ENCODE measurements at places on chromosomes 1 and 21. TPM values are rescaled to one million over a fixed set of nuclear protein-coding genes. Genes with fewer than 3 reads are reported as not detected.

DNA sequence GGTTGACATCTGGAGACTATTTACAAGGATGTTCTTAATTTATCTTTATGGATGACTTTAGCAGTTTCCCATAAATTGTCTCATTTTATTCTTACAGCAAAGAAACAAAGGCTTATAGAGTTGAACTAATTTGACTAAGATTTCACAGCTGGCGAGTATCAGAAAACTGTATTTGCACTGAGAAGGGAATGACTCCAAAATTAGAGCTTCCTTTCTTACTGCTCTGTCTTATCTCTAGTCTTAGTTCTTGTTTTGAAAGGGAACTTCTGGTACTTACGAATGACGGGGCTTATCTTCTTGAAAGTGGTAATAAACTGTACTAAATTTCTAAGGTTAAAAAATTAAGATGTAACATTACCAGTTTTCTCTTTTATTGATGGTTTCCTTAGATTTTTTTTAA lies 13.6 kb downstream of the CNST start:
- peak; percentile 83 for DNase-seq

CRYAA gene
- not detected for total RNA-seq

DNA sequence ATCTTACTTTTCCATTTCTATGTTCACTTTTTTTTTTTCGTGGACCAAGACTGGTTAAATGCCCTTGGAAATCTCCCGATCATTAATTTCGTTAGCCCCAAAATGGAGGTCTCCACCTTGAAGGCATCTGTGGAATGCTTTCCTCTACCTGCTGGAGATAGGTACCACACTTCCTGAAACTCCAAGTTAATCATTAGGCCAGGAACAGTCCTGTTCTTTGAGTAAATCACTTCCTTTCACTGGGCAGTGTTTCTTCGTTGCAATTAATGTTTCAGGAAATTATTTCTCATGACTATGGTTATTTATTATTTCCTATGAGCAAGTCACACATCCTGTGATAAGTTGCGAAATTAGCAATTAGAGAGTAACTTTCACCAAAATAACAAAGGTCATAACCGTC lies 225.2 kb upstream of the LYPLAL1 start:
- no peak for DNase-seq

DNA sequence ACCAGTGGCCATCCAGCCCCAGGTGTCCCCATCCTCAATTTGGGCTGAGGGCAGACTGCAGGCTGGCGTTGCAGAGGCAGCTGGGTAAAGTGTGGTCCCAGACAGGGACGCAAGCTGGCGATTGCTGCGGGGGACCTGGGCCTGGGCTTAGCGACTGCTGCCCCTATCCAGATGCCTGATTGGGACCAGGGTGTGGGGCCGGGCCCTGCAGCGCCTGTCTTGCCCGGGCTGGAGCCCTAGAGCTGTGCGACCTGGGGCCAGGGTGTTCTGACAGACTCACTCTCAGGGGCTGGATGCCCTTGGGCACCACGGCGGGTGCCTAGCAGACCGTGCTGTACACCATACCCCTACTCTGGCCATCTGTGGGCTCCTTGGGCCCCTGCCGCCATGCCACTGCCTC lies 16.2 kb upstream of the FAAP20 start:
- no peak for DNase-seq

DNA sequence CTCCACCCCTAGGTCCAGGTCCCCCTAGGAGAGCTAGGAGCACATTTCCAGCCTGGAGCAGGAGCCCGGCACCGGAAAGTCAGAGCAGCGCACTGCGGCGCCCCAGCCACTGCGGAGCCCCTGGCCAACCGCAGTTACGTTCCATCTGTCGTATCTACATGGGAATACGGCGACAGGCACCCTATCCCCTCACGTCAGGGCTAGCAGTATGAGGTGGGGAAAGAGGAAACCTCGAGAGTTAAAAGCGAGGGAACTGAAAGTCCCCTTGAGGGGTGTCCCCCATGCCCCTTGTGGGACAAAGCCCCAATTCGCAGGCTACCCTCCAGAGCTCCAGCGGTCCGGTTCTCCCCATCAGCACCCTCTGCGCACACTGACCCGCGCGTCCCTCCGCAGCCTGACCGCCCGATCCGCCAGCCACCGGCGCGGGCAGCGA lies 995 bp downstream of the COLGALT2 start:
- DNase-seq = no peak

ZSCAN20 gene
- total RNA-seq = 4.1 TPM

ZC3H12A gene
- total RNA-seq = 18.1 TPM

LYPD8 gene
- not detected for total RNA-seq

PALMD gene
- 58.0 TPM for total RNA-seq

DNA sequence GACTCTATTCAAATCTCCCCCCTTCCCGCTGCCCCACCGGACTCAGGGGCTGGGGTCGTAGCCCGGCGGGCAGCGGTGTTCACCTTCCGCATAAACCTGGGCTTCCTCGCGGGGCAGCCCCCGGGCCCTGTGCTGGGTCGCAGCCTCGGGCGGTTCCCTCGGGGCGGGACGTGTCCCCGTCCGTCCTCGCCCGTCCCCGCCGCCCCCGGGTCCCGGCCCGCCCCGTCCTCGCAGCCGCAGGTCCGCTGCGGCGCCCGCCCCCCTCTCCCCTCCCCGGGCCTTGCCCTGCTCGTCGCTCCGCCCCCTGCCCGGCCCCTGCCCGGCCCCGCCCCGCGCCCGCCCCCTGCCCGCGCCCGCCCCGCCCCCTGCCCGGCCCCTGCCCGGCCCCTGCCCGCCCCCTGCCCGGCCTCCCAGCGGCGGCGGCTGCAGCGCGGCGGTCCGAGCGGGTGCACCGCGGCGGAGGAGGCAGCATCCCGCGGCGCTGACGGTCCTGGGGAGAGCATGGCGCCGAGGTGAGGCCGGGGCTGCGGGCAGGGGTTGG lies at the start of gene COL18A1:
Gene COL18A1 (plus strand): TSS at position 436 of the 541 bp plus-strand sequence. CDS start 66 bp downstream, at position 502.
- no peak for DNase-seq

SLC37A1 gene
- 3.9 TPM for total RNA-seq

ASTN1 gene
- total RNA-seq = 2.4 TPM

DNA sequence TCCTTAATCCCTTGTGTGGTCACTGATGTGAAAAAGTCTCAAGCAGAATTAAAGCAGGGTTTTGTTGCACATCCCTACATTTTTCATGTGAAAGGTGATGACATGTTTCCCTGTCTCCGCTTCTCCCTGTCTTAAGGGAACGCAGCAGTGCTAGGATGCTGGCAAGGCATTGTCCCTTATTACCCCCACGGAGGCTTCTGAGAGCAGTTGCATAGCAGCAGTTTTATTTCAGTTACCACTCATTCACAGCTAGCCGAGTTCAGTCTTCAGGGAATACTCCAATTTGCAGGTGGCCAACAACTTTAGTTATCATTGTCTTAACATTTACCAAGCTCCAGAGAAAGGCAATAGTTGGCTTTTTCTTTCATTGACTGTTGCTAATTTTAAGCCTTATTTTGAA lies 89.1 kb downstream of the CLEC20A start:
- no peak for DNase-seq

DNA sequence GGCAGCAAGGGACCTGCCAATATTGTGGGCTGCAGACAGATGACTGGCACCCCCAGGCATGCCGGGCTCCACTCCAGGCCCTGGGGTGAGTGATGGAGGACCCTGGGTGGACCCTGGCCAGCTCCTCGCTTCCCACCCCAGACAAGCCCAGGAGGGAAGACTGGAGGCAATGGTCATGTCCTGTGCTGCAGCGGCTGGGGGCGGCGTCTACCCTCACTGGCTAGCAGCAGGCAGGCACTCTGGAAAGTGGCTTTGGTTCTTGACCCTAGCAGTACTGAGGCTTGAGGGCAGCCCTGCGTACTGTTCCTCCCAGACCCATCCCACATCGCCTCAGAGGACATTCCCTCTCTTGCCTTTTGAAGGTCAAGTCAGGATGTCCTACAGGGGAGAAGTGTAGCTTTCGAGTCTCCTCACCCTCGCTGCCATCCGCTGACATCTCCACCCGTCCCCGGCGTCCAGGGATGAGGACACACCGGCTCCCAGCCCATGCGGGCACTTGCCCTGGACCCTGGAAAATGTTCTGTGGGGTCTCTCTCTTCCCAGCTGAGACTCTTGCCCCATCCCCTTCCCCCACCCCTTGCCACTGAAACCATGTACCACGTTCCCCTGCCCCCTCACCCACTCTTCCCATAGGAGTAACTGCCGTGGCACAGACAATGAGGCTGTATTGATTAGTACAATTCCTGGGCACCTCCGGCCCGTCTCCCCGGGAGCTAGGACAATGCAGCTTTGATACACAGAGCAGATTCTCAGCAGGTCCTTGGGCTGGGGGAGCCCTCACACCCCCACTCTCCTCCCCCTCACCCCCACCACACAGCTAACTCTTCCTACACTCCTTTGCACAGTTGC lies 15.0 kb downstream of the SLC6A9 start:
- no peak for DNase-seq

DNA sequence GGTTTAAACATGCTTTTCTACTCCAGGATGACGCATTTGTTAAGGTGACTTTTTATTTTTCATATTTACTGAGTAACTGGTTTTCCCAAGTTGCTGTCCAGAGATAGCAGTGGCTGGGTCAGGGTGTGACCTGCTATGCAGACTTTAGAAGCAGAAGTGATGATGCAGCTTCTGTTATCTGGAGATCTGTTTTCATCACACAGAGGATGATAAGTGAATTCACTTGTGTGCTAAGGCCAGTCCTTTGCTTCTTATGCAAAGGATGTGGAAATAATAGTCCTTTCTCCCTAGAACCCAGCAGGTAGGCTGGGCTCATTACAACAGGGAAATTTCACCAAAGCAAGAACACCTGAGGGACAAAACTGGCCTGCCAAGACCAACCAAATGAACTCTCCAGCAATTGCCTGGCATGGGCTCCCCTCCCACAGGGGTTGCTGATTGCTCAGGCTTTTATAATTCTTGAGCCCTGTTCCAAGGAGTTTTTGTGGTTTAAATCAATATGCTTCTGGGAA lies 97.8 kb upstream of the LPGAT1 start:
- DNase-seq = no peak

- no peak for DNase-seq
These were observed 21.7 kb upstream of the BTG2 start for GRCh38 chr1:203283597-203283996.

- no peak for DNase-seq
These were observed 9.9 kb downstream of the LMO4 start for GRCh38 chr1:87338566-87338965.
